ENCODE measurements at places on chromosomes 2 and 18.

DNA sequence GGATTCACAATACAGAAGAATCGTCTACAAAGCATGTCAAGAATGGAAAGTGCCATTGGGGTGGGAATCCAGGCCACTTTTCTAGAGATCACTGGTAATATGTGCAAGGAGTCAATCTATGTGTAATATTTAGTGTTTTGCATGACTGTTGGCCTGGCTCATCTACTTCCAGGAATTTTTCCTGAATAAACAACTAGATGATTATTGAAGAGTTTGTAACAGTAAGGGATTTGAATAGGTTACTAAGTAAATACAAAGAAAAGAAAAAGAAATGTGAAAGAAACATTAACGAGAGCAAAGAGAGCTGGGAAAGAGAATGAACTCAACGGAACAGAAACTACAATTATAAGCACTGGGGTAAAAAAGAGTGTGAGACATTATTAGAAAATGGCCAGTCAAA, 406.0 kb downstream of the TGIF1 start:
- no peak for DNase-seq

- DNase-seq, result peak; percentile 45
Observed at GRCh38 chr2:36459725-36460137, 104.2 kb downstream of the CRIM1 start.

DNA sequence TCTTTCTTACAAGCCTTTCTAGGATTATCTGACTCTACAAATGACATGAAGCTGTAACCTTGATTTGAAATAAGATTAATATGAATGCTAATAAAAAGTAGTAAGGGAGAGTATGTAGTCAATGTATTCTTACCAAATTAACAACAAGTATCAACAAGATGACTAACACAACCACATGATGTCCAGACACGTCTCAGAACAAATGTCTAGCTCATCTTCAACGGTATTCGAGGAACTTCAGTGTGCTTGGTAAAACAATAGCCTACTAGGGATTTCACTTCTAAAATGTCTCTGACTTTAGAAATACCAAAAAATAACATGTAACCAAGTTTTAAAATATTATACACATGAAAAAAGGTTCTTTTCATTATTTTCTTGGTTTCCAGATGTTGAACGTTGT, 3.4 kb downstream of the HDLBP start:
- DNase-seq, result peak; percentile 73

- DNase-seq, result no peak
Observed at GRCh38 chr2:210366675-210367080, 51.7 kb upstream of the MYL1 start.

GRCh38 chr2:38421274-38422056, 44.4 kb upstream of the ATL2 start:
- DNase-seq, result no peak

- DNase-seq, result no peak
Observed at GRCh38 chr2:137968477-137969417, 4.5 kb downstream of the HNMT start.

- no peak for DNase-seq
Observed at GRCh38 chr2:691821-692761, 14.9 kb upstream of the TMEM18 start.

All from RWPE1 (cell line).